Hepatocyte (in vitro differentiated cells): ENCODE measurements at places on chromosomes 5 and 9. TPM values are rescaled to one million over a fixed set of nuclear protein-coding genes. Genes with fewer than 3 reads are reported as not detected.
A peak's percentile ranks its signal among the peaks of the same experiment; 100 is the strongest.

The RAB14 gene
- total RNA-seq, result 58.7 and 59.0 TPM in 2 replicates

The FLT4 gene
- total RNA-seq, result 0.90 and 2.2 TPM in 2 replicates

- no peak overlapping the region for H3K4me3 ChIP-seq
- H3K36me3 ChIP-seq, result no peaks in the 10 kb centered on the region
- no peaks in the 10 kb centered on the region for H3K27me3 ChIP-seq
- H3K27ac ChIP-seq, result no peak overlapping the region
- no peak for DNase-seq
Observed at GRCh38 chr5:148645527-148645926, 8.8 kb downstream of the HTR4 start.

GRCh38 chr5:75716715-75717081 is 539 bp downstream of the POC5 start:
- no peaks in the 10 kb centered on the region for H3K27me3 ChIP-seq
- H3K27ac ChIP-seq, result peak overlapping the region; percentile 84
- no peaks in the 10 kb centered on the region for H3K36me3 ChIP-seq
- no peak for DNase-seq
- H3K4me1 ChIP-seq, result peaks cover 8% of the 10 kb centered on the region
- peak overlapping the region; percentile 57 for H3K4me3 ChIP-seq

GRCh38 chr5:180135128-180135955 is 63.8 kb upstream of the RNF130 start:
- H3K4me1 ChIP-seq, result no peaks in the 10 kb centered on the region
- no peak for DNase-seq
- no peaks in the 10 kb centered on the region for H3K27me3 ChIP-seq
- H3K4me3 ChIP-seq, result no peak overlapping the region

GRCh38 chr5:130155345-130156011 is 251.2 kb downstream of the CHSY3 start:
- DNase-seq, result no peak
- H3K27me3 ChIP-seq, result no peaks in the 10 kb centered on the region
- H3K4me3 ChIP-seq, result no peak overlapping the region
- peaks cover 7% of the 10 kb centered on the region for H3K4me1 ChIP-seq

DNA sequence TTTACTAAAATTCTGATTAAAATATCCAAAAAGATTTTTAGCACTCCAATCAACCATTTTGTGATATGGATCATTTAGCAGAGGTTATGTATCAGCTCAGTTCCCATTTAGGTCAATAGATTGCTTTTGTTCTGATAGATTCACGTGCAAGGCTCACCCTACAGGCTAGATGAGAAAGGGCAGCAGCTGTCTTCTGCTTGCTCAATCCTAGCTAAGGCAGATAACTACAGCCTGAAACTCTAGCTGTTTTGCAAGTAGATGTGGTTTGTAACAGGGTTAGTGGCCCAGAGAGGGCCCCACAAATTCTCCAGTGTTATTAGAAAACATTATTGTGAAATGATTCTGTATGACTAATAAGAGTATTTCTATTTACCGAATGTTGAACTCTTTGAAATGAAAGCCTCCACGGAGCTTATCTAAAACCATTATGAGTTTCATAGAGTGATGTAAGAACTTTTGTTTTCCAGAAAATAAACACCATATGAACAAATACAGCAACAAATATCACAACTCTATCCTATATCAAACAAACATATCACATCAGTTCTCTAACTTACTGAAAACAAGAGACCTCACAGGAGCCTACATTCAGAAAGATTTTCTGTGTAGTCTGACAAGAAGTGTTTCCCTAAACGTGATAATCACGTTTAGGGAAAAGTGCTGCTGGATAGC is 841.9 kb upstream of the ACO1 start:
- peak overlapping the region; percentile 11 for H3K27ac ChIP-seq
- no peak overlapping the region for H3K4me3 ChIP-seq
- no peaks in the 10 kb centered on the region for H3K4me1 ChIP-seq
- no peaks in the 10 kb centered on the region for H3K36me3 ChIP-seq

DNA sequence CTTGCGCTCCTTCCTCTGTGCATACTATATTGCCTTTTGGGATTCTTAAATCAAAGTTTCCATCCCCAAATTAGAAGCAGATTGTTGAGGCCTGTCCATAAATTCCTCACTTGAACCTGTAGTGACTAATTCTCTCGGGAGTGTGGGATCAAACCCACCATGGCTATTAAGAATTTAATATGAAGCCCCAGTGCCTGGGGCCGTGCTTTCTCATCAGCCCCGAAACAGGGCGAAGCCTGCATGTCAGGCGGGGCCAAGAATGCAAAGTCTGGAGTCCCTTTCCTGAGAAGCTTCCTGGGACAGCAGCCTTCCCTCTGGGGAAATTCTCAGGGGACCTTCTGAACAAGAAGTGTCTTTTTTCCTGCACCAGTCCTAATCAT is 29.3 kb upstream of the FAT2 start:
- peaks cover 11% of the 10 kb centered on the region for H3K27me3 ChIP-seq
- H3K4me3 ChIP-seq, result no peak overlapping the region
- no peak for DNase-seq
- H3K27ac ChIP-seq, result no peak overlapping the region
- peaks cover 4% of the 10 kb centered on the region for H3K4me1 ChIP-seq

- H3K36me3 ChIP-seq, result no peaks in the 10 kb centered on the region
- no peak overlapping the region for H3K4me3 ChIP-seq
- H3K27me3 ChIP-seq, result no peaks in the 10 kb centered on the region
- no peaks in the 10 kb centered on the region for H3K4me1 ChIP-seq
- H3K27ac ChIP-seq, result peak overlapping the region; percentile 46
Observed at GRCh38 chr5:128436749-128437188, 101.3 kb downstream of the FBN2 start.

DNA sequence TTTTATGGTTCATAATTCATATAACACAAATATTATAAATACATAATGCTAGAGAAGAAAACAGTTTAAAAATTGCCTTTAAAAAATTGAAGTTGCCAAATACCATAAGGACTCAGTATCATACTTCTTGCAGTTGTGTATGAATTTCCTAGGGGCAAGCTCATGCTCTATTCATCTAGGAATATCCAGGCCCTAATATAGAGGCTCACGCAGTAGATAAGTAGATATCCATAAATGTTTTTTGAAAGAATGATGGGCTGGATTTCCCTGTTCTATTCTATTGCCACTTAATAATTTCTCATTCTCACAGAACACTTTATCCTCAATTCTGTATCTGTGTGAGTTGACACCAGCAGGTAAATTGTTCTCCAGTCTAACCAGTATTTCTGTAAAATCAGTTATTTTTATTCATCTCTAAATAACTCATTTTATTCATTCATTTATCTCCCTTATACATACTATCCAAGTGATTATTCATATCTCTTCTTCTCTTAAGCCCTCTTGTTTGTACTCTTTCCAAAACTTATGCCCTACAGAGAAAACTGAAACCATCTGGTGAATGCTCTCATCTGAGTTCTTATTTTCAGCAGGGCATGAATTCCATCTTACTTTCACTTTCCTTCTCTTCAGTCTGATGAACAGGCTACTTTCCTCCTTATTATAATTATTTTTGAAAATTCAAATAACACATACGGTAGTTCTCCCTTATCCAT is 97.1 kb downstream of the SLC44A1 start:
- no peak for DNase-seq
- H3K4me3 ChIP-seq, result no peak overlapping the region

GRCh38 chr9:127595611-127596010 is 16.5 kb upstream of the STXBP1 start:
- no peaks in the 10 kb centered on the region for H3K4me1 ChIP-seq
- no peak overlapping the region for H3K4me3 ChIP-seq
- no peak overlapping the region for H3K27ac ChIP-seq
- no peaks in the 10 kb centered on the region for H3K27me3 ChIP-seq
